ENCODE measurements at places on chromosomes 7 and 10. TPM values are rescaled to one million over a fixed set of nuclear protein-coding genes. Genes with fewer than 3 reads are reported as not detected.

The CRHR2 gene
- not detected for total RNA-seq

The SRRM3 gene
- 2.8 TPM for total RNA-seq

The ENO4 gene
- total RNA-seq: 0.29 TPM

The DPYSL4 gene
- total RNA-seq: 1.3 TPM

The RADIL gene
- 1.3 TPM for total RNA-seq

The FBH1 gene
- 151 TPM for total RNA-seq

The FANK1 gene
- 1.3 TPM for total RNA-seq

The CAV1 gene
- total RNA-seq: 614 TPM

The AKR1C4 gene
- total RNA-seq: not detected

The FZD1 gene
- total RNA-seq: 29.8 TPM

The SLC26A3 gene
- not detected for total RNA-seq

All from smooth muscle cell of trachea (primary cell).